NCI-H526 (cell line): ENCODE measurements at places on chromosomes 7 and 10.

- no peak for DNase-seq
Measured at GRCh38 chr10:31708474-31708873, 220.2 kb downstream of the ARHGAP12 start.

- DNase-seq, result no peak
Measured at GRCh38 chr10:44422153-44422552, 37.3 kb upstream of the CXCL12 start.

- DNase-seq, result no peak
Measured at GRCh38 chr10:49599546-49599945, 10.6 kb upstream of the SLC18A3 start.

- no peak for DNase-seq
Measured at GRCh38 chr7:151148319-151149259, 18.9 kb downstream of the GBX1 start.

DNA sequence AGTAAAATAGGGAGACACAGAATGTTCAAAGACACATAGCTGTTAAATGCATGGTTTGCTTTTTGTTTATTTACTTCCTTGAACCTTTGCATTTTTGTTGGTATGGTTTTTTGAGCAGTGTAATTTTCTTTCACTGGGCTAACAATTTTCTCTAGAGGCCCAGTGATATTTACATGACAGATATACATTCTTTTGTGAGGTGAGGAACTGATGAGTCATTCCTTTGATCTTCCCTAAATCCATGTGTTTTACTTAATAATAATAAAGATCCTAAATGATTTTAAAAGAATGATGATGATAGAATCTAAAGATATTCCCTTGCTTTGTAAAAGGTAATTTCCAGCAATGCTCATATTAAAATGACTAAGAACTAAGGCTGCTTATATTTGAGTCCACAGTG lies 188.5 kb upstream of the ANK3 start:
- DNase-seq, result no peak

GRCh38 chr7:105106473-105106872 lies 92.5 kb downstream of the KMT2E start:
- DNase-seq, result no peak

DNA sequence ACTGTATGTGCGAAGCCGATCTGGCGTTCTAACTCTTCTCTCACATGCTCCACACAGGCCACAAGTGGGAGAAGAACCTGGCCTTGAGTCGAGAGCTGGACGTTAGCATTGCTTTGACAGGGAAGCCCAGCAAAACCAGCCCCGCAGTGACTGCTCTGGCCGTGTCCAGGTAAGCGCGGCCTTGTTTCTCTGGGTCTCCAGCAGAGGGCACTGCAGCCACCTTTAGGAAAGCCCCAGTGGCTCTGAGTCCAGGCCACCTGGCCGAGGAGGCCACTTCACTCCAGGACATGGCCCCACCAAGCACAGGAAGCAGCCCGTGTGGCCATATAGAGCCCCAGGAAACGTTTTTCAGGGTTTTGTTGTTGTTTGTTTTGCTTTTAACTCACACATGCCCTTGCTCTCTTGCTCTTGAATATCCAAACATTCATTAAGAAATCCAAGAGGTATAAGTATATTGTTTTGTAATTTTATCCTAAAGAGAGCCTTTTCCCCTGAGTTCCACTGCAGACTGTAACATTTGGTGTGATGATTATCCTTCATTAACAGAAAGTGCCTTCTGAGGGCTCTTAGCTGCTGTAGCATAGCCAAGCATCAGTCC lies 41.8 kb upstream of the LRRC18 start:
- no peak for DNase-seq

GRCh38 chr10:131636841-131637724 lies 263.7 kb upstream of the PPP2R2D start:
- no peak for DNase-seq

DNA sequence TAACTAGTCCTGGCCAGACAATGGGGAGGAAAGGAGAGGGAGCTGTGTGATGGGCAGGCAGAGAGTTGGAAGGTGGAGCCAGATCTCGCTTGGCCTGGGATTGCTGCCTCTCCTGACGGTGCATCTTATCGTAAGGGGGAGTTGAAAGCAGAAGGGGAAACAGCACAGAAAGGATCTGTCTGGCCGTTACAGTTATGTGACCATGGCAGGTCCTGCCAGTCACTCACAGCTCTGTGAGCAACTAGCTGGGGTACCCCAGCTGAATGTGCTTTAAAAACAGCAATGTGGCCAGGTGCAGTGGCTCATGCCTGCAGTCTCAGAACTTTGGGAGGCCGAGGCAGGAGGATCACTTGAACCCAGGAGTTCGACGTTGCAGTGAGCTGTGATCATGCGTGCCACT lies 8.1 kb downstream of the BLVRA start:
- no peak for DNase-seq

- no peak for DNase-seq
Measured at GRCh38 chr10:91162050-91162494, 58.4 kb upstream of the PCGF5 start.

GRCh38 chr10:114855776-114856543 lies 34.4 kb downstream of the FHIP2A start:
- no peak for DNase-seq

GRCh38 chr7:48255046-48255445 lies 83.8 kb downstream of the ABCA13 start:
- DNase-seq, result no peak

GRCh38 chr10:36067748-36068147 lies 425.7 kb upstream of the FZD8 start:
- DNase-seq, result no peak

DNA sequence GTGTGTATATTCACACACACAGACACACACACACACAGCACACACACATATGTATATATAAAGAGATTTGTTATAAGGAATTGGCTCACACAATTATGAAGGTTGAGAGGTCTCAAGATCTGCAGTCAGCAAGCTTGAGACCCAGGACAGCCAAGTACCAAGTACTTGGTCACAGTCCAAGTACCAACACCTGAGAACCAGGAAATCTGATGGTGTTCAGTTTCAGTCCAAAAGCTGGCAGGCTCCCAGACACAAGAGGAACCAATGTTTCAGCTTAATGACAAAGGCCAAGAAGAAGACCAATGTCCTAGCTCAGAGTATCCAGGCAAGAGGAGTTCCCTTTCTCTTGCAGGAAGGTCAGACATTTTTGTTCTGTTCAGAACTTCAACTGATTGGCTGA lies 780.2 kb downstream of the MAGI2 start:
- no peak for DNase-seq

- DNase-seq, result no peak
Measured at GRCh38 chr7:1024876-1025742, 19.2 kb upstream of the GPR146 start.

DNA sequence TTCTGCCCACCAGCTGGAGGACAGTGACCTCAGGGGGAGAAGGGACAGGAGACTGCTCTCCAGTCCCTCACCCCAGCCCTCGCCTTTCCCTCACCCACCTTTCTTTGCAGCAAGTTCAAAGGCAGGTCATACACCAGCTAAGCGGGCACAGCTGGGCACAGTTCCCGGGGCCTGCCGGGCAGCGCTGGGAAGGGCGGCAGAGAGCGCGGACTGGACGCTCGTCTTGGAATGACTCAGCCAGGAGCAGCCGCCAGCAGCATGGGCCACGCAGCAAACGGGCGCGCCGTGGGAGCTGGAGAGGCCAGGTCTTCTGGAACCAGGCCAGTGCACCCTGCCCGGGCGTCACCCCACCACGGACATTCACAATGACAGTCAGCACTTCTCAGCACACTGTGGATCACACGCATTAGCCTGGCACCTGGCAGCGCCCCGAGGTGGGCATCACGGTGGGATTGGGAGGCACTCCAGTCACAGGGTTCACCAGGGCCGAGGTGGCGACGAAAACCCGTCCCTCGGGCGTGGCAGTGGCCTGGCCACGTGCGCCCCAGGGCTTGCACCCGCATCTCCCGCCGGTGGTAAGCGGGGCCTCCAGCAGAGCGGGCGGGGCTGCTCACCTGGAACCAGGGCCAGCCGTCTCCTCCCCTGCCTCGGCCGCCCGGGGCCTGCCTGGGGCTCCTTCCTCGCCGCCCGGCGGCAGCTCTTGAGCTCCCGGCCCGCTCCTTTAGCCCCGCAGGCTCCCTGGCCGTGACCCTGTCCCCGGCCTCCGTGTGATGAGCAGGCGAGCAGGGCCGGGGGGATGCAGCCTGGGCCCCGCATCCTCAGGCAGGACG lies 29.0 kb upstream of the WDFY4 start:
- DNase-seq, result no peak

- DNase-seq, result no peak
Measured at GRCh38 chr7:91541641-91542040, 277.4 kb downstream of the FZD1 start.

- DNase-seq, result no peak
Measured at GRCh38 chr10:74058071-74058470, 60.2 kb downstream of the VCL start.

DNA sequence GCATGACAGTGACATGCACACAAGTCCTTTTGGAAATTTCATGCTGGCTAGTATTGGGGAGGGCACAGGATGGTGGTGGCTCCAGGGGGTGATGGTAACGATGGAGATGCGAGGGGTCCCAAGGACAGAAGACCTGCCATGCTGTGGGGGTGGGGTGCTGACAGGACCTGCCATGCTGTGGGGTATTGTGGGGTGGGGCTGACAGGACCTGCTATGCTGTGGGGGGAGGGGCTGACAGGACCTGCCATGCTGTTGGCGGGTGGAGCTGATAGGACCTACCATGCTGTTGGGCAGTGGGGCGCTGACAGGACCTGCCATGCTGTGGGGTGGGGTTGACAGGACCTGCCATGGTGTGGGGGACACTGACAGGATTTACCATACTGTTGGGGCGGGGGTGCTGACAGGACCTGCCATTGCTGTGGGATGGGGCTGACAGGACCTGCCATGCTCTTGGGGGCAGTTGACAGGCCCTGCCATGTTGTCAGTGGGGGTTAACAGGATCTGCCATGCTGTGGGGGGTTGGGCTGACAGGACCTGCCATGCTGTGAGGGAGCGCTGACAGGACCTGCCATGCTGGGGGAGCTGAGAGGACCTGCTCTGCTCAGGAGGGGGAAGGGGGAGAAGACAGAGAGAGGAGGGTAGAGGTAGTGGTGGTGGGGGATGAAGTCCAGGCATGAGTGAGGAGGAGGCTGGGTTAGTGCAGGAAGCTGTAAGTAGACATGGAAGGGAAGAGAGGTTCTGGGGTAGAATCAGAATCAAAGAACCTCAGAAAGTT lies 36.2 kb upstream of the RET start:
- DNase-seq, result no peak

GRCh38 chr7:30422922-30423321 lies 55.7 kb downstream of the NOD1 start:
- DNase-seq, result no peak

DNA sequence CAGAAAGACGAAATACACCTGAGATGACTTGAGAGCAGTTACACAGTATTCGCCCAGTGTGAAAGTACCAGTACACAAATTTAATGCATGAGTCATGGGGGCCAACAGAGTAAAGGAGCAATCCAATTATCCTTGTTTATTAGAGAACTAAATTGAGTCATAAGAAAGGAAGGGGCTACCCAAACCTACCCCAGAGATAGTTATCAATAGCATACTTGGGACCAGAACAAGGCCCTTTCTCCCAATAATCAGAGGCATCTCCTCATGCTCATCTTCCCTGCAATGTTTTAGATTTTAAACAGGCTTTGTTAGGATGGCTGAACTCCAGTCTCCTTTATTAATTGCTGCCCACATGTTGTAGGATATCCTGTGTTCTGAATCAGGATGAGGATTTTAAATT lies 239.7 kb upstream of the LRGUK start:
- DNase-seq, result no peak

GRCh38 chr10:91593366-91593765 lies 39.5 kb downstream of the PPP1R3C start:
- DNase-seq, result no peak

GRCh38 chr10:96321822-96322221 lies 17.6 kb downstream of the DNTT start:
- no peak for DNase-seq

DNA sequence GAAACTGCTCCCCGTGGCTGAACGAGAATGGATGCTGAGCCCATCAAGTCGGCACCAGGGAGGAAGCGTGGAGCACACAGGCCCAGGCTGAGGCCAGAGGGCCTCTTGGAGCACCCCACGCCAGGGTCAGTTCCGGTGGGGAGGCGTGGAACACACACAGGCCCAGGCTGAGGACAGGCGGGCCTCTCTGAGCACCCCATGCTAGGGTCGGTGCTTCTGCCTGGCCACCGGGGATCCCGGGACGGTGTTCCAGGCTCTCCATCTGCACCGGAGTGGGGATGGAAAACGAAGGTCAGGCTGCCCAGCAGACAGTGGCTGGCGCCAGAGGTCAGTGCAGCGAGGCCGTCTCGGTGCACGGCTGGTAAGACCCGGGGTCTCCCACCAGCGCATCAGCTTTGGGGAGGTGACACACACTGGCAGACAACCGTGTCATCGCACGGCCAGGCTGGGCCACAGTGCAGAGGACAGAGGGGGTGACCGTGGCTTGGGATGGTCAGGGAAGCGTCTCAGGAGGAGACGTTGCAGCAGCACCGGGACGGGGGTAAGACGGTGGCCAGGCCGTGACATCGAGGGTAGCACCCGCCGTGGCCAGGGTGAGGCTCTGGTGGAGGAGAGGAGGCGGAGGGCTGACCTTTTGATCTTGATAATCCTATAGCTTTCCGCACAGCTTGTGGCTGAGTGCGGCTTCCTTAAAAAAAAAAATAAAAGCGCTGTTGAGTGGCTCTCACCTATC lies 203.9 kb downstream of the ELFN1 start:
- DNase-seq, result no peak

DNA sequence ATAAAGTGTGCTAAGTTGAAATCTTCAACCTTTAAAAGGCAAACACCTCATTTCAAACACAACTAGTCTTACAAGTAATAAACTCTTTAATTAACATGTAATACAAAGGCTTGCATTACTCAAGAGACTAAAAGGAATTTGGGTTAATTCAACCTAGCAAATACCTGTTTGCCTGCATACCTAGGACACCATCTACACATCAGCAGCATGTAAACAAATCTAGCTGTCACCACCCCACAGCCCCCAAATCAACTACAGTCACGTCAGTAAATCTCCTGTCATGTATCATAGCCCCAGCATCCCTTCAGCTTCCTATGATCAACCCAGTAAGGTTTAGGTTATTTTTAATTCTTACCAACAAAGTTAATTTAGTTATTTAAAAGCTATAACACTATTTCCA lies 33.5 kb downstream of the ZNF800 start:
- no peak for DNase-seq
